ENCODE measurements at places on chromosomes 7 and 10. TPM values are rescaled to one million over a fixed set of nuclear protein-coding genes. Genes with fewer than 3 reads are reported as not detected.

GRCh38 chr10:86931872-86932271 lies 25.5 kb downstream of the MMRN2 start:
- DNase-seq, result no peak

- no peak for DNase-seq
Measured at GRCh38 chr7:90485734-90486316, 16.4 kb downstream of the PTTG1IP2 start.

GRCh38 chr7:85215098-85215497 lies 28.2 kb upstream of the SEMA3D start:
- no peak for DNase-seq

GRCh38 chr7:66758950-66759628 lies 18.6 kb downstream of the RABGEF1 start:
- DNase-seq, result peak; percentile 45

DNA sequence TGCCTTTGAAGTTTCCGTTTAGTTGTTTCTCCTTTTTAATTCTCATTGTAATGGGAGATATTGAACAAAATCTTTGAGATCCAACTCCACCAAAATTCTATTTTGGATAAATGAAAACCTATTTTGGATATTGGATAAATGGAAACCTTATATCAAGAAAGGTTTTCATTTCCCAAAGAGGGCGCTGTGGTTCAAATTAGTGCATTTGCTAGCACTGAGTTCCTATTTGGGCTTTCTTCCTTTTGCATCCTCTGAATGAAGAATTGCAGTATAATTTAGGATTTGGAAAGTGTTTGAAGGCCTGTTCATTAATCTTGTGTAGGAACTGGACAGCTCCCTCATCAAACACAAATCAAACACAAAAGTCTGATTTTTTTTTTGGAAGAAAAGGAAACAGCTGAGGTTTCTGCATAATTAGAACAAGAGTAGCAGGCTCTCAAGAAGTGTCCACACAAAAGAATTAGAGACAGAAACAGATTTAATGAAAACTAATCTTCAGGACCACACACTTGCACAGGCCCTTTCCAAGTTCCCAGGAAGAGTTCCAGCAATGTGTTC lies 80.8 kb upstream of the KLF14 start:
- no peak for DNase-seq

DNA sequence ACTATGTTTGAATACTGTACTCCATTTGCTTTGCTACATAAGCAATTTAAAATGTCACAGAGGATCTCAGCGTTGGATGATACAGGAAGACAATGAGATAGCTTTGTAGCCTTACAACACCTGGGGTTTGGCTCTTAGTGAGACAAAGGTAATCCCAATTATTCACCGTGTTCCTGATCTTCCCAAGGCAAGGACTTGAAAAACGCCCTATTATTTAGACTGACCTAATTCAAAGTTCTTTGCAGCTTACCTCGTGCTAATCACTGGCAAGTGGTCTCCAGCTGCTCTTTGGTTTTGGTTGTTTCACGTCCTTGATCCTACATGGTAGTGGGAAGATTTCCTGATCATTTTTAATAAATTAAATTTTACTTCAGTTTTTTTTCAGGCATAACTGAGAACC lies 23.0 kb upstream of the C7orf33 start:
- DNase-seq, result no peak

DNA sequence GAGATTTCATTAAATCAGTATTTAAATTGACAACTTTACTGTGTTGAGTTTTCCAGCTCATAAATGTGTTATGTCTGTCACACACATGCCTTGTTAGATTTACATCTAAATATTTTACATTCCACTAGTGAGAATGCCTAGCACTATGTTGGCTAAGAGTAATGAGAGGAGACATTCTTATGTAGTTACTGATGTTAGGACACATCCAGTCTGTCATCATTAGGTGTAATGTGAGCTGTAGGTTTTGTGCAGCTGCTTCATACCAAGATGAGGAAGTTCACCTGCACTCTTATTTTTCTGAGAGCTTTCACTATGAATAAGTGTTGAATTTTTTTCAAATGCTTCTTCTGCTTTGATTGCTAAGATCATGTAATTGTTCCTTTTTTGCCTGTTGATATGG lies 218.0 kb upstream of the IGFBP3 start:
- DNase-seq, result no peak

DNA sequence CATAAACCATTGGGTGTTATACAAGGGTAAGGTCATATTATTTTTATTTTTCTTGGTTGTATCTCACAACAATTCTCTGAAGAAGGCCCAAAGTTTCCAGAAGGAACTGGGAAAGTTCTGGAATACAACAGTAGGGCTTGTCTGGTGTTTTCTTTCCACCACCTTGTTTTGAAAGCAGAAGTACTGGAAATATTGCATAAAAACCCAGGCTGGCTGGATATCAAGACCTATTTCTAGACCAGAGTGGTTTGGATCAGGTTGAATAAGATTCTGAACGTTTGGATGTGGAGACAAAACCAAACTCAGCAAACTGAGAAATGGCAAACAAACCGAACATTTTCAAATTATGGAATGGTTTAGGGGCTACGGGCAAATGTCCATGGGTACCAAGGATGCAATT lies 182.6 kb upstream of the FZD8 start:
- DNase-seq, result no peak

DNA sequence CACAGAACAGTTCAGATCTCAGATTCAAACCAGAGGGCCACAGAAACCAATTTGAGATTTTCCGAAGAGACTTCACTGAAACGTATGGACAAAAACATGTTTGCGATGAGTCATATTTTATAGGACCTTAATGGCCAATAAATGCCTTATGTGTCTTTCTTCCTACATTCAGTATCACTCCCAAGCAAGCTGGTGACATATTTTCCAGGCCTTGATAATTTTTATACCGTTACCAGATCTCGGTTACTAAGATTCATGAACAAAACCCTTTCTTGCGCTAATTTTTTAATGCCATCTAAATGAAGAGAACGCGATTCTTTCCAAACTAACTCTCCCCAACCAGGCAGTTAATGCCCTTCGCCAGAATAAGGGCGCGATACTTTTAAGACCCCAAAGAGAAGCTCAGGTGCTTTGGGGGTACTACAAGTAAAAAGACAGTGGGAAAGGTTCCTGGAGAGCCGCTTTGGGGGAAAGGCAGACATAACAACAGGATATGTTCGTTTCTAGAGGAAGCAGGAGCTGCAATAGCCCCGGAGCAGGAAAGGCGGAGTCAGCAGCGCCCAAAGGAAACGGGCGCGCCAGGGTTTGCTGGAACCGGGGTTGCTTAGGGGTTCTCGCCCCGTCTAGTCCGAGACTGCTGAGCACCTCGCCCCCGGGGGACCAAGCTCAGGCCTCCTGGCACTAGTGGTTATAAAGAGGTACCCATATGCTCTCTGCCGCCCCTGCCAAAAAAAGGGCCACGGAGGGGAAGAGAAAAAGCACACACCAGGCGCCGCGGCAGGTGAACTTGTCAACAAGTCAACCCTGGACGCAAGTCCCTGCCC lies 884 bp downstream of the ICA1 start:
- DNase-seq, result no peak

DNA sequence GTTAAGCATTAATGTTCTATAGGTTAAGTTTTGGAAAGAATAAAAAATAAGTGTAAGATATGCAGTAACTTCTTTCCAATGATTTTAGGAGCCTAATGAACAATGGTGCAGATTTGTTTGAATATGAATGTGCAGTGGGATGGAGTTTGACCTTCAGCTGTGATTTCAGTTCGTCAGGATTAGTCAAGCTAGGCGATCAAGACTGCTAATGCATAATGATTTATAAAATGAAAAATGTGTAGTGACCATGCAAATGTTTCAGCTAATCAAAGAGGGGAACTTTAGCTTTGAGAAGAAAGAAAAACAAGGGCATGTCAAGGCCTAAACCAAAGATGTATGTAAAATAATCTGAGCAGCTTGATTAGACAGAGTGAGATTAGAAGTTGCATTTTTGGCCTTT lies 208.5 kb downstream of the FOXP2 start:
- no peak for DNase-seq

GRCh38 chr7:114086914-114087652 lies 168.3 kb upstream of the PPP1R3A start:
- no peak for DNase-seq

GRCh38 chr7:20050241-20050966 lies 166.8 kb downstream of the MACC1 start:
- no peak for DNase-seq

DNA sequence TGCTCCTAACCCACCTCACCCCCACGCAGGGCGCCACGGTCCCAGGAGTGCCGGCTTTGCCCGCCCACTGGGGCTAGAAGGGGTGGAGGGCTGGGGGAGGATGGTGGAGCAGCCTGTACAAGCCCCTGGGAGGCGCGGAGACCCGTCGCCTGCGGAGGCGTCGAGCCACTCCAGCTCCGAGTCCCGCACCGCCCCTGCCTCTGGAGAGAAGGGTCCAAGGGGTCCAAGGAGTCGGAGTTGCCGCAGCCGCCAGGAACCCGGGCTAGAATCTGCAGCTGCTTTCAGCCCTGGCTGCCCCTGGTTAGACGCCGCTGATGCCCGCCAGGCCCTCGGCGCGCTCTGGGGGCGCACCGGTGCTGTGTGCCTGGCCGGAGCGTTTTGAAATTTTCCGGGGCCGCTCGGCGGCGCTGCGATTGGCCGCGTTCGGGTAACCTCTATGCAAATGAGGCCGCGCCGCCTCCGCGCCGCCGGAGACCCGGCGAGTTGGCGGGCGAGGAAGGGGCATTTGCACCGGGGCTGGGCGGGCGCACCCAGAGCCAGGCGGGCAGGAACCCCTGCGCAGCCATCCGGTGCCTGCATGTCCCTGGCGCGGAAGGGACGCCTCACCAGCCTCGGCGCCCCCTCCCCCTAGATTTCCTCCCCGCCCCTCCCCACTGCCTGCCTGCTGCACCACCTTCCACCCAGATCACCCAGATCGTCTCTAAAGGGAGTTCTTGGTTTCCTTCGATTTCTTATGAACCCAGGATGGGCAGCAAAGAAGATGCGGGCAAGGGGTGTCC lies at the start of gene HMX2:
HMX2 (plus strand) TSS at position 502 of the 779 bp plus-strand sequence; CDS start at position 745, 243 bp downstream.
- no peak for DNase-seq

DNA sequence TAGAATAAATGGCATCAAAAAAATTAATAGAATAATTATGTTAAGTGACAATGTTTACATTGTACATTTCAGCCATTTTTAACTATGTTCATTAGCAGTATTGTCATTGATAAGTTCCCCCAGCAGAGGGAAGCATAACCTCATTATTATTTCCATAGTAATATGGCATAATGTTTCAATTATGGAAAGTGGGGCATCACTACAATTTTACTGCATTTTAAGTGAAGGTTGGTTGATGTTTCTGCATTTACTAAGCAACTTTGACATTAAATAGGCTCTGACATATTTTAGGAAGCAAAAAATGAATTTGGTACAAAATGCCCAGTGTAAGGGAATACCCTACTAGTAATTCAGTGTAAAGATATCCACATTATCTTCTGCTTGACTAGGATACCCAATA lies 218.3 kb downstream of the SEMA3A start:
- DNase-seq, result peak; percentile 11

DNA sequence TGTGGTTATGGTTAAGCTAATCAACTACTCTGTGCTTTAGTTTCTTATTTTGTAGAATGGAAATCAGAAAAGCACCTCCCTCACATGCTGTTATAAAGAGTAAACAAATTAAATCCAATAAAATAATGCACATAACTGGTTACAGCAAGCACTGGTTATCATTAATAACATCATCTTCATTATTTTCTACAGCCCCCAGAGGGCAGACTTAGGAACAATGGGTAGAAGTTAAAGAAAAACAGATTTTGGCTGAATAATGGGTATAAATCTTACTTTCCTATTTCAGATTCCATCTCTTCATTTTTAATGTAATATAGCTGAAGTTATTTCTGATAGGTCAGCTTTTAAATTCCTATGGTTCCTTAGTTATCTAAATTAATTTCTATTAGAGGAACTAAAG lies 126.5 kb downstream of the DOCK4 start:
- DNase-seq, result no peak

GRCh38 chr7:37961251-37961650 lies 40.8 kb downstream of the EPDR1 start:
- DNase-seq, result no peak

DNA sequence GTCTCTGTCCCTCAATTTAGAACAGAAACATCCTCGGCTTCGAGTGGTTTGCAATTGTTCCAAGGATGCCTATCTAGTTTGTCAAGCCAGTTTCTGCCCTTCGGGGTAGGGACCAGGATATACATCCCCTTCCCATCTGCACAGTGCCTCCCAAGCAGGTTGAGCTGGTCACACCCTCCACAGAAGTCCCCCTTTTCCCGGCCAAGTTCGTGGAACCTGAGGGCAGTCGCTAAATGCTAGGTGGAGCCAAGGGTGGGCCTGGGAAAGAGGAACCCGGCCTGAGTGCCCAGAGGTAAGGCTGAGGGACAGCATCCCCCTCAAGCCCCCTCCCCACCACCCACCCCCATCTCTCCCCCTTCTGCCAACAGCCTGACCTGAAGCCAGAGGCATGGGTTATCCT lies 62.4 kb upstream of the NANOS1 start:
- DNase-seq, result no peak

- no peak for DNase-seq
Measured at GRCh38 chr7:134470864-134471263, 12.0 kb upstream of the AKR1B1 start.

DNA sequence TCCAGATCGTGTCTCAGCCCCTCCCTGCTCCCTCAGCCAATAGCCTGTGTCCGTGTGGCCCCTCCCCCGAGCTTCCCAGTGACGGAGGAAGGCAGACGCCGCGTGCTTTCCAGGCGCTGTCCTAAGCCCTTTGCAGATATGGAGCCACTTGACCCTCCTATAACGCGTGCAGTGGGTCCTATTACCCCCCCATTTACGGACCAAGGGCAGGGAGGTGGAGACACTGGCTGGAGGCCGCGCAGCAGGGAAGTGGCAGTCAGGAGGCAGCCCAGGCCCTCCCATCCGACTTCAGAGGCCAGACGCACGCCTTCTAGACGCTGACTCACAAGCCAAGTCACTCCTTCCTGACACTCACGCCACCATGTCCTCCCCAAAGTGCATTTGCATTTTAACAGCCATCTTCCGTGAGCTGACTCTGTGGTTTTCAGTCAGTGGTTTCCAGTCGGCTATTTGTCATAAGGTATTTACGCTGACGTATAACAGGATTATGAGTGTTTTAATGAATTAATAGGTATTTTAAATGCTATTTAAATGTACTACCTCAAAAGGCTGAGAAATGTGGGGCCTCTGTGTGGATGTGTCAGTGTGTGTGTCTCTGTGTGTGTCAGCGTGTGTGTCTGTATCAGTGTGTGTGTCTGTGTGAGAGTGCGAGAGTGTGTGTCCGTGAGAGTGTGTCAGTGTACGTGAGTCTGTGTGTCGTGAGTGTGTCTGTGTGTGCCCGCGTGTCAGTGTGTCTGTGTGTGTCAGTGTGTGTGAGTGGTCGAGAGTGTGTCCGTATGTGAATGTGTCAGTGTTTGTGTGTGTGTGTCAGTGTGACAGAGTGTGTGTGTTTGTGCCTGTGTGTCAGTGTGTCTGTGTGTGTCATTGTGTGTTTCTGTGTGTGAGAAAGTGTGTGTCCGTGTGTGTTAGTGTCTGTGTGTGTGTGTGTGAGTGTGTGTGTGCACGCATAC lies 92.0 kb upstream of the INSIG1 start:
- peak; percentile 92 for DNase-seq

GRCh38 chr7:151237244-151238189 lies 5.2 kb downstream of the CHPF2 start:
- DNase-seq, result no peak

- peak; percentile 9 for DNase-seq
Measured at GRCh38 chr10:119029613-119030420, at the start of gene NANOS1. NANOS1 (plus strand) TSS chr10:119029714; CDS start chr10:119029802, 88 bp downstream.

The ATOH7 gene
- polyA plus RNA-seq, result not detected

The STRIP2 gene
- polyA plus RNA-seq, result not detected

The AQP1 gene
- polyA plus RNA-seq, result 0.08 TPM

The PTN gene
- not detected for polyA plus RNA-seq

Data from immature natural killer cell (primary cell).